ENCODE measurements at places on chromosomes 5 and 9. TPM values are rescaled to one million over a fixed set of nuclear protein-coding genes. Genes with fewer than 3 reads are reported as not detected.

FAT2 gene
- total RNA-seq, result 0.80 TPM

GFRA3 gene
- 1.8 TPM for total RNA-seq

OR13J1 gene
- not detected for total RNA-seq

DNA sequence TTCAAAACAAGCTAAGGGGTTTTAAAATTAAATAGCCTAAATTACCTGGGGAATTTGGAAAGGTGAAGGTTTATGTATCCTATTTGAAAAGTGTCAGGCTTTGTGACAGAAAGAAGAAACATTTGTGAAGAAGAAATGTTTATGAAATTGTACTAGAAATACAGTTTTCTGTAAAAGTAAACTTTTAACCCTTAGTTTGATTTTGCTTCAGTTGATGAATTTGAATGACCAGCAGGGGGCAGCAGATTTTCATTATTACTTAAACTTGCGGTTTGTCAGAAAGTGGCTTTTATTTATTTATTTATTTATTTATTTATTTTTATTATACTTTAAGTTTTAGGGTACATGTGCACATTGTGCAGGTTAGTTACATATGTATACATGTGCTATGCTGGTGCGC lies 58.1 kb downstream of the NNT start:
- H3K27me3 ChIP-seq, result no peaks in the 10 kb centered on the region
- no peak overlapping the region for H3K4me3 ChIP-seq
- no peak overlapping the region for H3K27ac ChIP-seq
- peaks cover 33% of the 10 kb centered on the region for H3K36me3 ChIP-seq
- H3K4me1 ChIP-seq, result no peaks in the 10 kb centered on the region

DNA sequence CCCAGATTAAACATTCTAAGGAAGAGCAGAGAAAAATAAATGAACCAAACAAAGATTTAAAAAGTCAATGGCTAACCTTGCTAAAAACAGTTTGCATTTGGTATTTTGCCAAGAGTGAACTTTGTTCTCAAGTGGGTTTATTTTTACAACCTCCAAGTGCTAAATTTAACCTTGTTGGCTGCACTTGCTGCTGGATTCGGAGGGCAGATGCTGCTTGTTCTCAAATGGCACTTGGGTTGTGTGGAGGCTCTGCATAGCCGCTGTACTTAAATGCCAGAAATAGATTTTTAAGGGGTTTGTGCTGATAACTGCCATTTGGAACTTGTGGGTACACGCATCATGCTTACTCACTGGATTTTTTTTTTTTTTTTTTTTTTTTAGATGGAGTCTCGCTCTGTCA lies 13.3 kb upstream of the SPATA24 start:
- no peak overlapping the region for H3K27ac ChIP-seq
- no peak overlapping the region for H3K4me3 ChIP-seq
- no peaks in the 10 kb centered on the region for H3K27me3 ChIP-seq
- peaks cover 5% of the 10 kb centered on the region for H3K4me1 ChIP-seq
- no peak for DNase-seq

DNA sequence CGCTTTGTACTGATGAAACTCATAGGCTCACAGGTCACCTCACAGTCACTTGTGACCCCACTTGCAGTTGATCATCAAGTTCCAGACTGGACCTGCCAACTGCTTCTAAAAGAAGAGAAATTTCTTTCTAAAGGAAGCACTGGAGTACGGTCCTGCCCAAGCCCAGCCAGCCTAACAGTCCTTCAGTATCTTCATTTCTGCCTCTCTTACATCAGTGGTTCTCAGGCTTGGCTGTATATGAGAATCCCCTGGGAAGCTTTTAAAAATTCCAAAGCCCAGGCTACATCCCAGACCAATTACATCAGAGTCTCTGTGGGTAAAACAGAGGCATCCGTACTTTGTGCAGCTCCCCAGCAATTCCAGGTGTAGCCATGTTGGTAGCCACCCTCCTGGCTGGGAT lies 282.1 kb downstream of the NFIB start:
- H3K4me3 ChIP-seq, result peak overlapping the region; percentile 67
- peak overlapping the region; percentile 88 for H3K27ac ChIP-seq
- H3K36me3 ChIP-seq, result no peaks in the 10 kb centered on the region
- DNase-seq, result no peak
- no peaks in the 10 kb centered on the region for H3K27me3 ChIP-seq

- no peak for DNase-seq
- H3K4me3 ChIP-seq, result peak overlapping the region; percentile 68
- H3K27ac ChIP-seq, result peak overlapping the region; percentile 35
- H3K36me3 ChIP-seq, result no peaks in the 10 kb centered on the region
- peaks cover 44% of the 10 kb centered on the region for H3K4me1 ChIP-seq
Observed at GRCh38 chr5:158979749-158980521, 119.8 kb downstream of the EBF1 start.

DNA sequence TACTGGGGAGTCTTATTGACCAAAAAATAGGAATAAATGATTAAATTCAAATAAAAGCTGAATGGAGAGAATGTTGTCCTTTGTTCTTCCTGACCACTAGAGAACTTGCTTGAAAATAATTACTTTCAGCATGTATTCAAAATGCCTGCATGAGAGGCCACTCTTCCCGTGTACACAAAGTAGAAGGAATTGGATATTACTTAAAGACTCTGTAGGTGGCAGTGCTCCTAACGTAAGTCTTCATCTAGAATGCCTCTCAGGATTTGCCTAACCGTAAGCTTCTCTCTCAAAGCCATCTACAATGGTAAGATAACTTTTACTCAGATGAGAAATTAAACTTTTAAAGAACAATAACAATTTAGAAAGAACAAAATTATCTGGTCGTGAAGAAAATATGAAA lies 620.0 kb upstream of the CCNG1 start:
- no peaks in the 10 kb centered on the region for H3K4me1 ChIP-seq
- H3K4me3 ChIP-seq, result no peak overlapping the region
- H3K27me3 ChIP-seq, result no peaks in the 10 kb centered on the region
- DNase-seq, result no peak
- no peak overlapping the region for H3K27ac ChIP-seq

- no peak overlapping the region for H3K4me3 ChIP-seq
- H3K27me3 ChIP-seq, result no peaks in the 10 kb centered on the region
- no peak overlapping the region for H3K27ac ChIP-seq
Observed at GRCh38 chr9:75803130-75803529, 87.3 kb upstream of the PCSK5 start.

- H3K4me1 ChIP-seq, result peaks cover 17% of the 10 kb centered on the region
- no peaks in the 10 kb centered on the region for H3K27me3 ChIP-seq
- no peak for DNase-seq
- H3K27ac ChIP-seq, result no peak overlapping the region
Observed at GRCh38 chr5:9691261-9691660, 61.1 kb upstream of the TAS2R1 start.

DNA sequence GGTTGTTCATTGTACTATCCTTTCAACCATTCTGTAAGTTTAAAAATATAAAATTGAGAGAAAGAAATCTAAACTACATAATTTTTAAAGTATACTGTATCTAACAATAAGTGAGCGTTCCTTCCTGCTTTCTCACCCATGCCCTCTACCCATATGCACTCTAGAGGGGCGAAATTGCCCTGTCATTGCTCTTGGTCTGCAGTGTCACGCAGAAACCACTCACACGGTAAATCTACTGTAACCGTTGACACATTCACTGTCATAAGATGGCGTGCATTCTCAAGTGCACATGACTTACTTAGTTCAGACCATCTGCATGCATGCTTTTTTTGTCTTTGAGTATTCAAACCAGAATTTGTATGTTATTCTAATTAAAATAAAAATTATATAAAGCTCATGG lies 55.7 kb upstream of the NIPBL start:
- no peaks in the 10 kb centered on the region for H3K4me1 ChIP-seq
- H3K36me3 ChIP-seq, result no peaks in the 10 kb centered on the region
- no peak overlapping the region for H3K27ac ChIP-seq
- DNase-seq, result no peak

Measured in type B pancreatic cell (in vitro differentiated cells).